Kidney (tissue), 22 donors: ENCODE measurements at places on chromosomes 5 and 9. TPM values are rescaled to one million over a fixed set of nuclear protein-coding genes. Genes with fewer than 3 reads are reported as not detected.

ORM2 gene
- total RNA-seq: not detected

DNA sequence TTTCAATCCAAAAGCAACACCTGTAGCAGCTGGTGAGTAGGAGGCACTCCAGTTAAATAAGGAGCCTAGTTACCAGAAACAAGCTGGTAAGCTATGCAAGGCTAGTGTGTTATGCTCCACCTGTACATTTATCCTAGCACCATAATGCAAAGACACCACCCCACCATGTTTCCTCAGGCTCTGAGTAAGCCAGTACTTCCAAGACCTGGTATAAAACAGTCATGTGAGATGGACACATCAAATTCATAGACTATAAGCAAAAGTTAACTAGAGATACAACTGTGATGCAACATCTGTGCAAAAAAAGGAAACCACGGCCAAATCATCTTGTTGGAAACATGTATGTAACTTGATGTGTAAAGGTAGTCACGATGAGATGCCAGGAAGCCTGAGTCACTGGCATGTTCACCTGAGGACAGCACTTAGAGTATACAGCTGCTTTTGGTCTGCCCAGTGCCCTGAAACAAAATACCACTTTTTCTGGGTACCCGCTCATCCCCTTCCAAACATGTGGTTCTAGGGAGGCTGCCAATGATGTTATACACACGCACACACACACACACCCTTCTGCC is 66.1 kb downstream of the CDK5RAP2 start:
- H3K4me3 ChIP-seq: no peak overlapping the region
- peaks cover 8% of the 10 kb centered on the region for H3K36me3 ChIP-seq
- H3K27me3 ChIP-seq: no peaks in the 10 kb centered on the region
- no peaks in the 10 kb centered on the region for H3K4me1 ChIP-seq
- H3K27ac ChIP-seq: no peak overlapping the region
- DNase-seq: no peak

- peak; percentile 27 for DNase-seq
- no peaks in the 10 kb centered on the region for H3K36me3 ChIP-seq
- H3K4me1 ChIP-seq: no peaks in the 10 kb centered on the region
These were observed 33.2 kb downstream of the GRIN3A start for GRCh38 chr9:101705135-101705661.

TNFSF15 gene
- 2.3 TPM for total RNA-seq

- H3K36me3 ChIP-seq: no peaks in the 10 kb centered on the region
- no peak for DNase-seq
- no peaks in the 10 kb centered on the region for H3K27me3 ChIP-seq
- H3K4me1 ChIP-seq: peaks cover 3% of the 10 kb centered on the region
- no peak overlapping the region for H3K4me3 ChIP-seq
These were observed 333.9 kb downstream of the NR2F1-AS1 start for GRCh38 chr5:93247105-93247504.

HSD17B3 gene
- 0.66 TPM for total RNA-seq

GRCh38 chr9:17191082-17191481 is 56.2 kb downstream of the CNTLN start:
- H3K4me1 ChIP-seq: no peaks in the 10 kb centered on the region
- H3K27ac ChIP-seq: no peak overlapping the region
- H3K36me3 ChIP-seq: no peaks in the 10 kb centered on the region
- DNase-seq: peak; percentile 8

DNA sequence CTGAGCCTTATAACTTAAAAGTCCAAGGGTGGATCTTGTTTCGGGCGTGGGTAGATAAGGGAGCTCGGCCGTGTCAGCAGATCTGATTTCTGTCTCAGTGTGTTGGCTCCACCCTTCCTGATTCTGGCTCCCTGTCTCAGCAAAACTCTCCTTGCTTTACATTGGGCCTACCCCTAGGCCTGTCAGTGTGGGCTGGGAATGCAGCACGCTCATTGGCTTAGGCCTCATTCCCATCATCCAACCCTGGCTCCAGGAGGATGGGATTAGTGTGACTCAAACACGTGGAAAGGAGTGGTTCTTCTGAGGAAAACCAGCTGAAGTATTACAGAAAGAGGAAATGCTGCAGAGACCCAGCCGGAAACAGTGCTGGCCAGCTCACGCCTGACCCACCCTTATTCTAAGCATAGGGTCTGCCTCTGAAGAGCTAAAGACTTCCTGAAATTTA is 59.9 kb downstream of the ZFAND5 start:
- H3K27ac ChIP-seq: peak overlapping the region; percentile 61
- DNase-seq: peak; percentile 94
- H3K4me3 ChIP-seq: peak overlapping the region; percentile 42
- no peaks in the 10 kb centered on the region for H3K27me3 ChIP-seq

GRCh38 chr9:92160786-92161185 is 45.6 kb upstream of the SPTLC1 start:
- no peaks in the 10 kb centered on the region for H3K4me1 ChIP-seq
- no peaks in the 10 kb centered on the region for H3K36me3 ChIP-seq
- no peaks in the 10 kb centered on the region for H3K27me3 ChIP-seq
- no peak overlapping the region for H3K27ac ChIP-seq
- H3K4me3 ChIP-seq: no peak overlapping the region
- no peak for DNase-seq

PCDHB16 gene
- 5.1 TPM for total RNA-seq

GRCh38 chr5:93800988-93801811 is 59.8 kb upstream of the POU5F2 start:
- no peak overlapping the region for H3K4me3 ChIP-seq
- H3K4me1 ChIP-seq: no peaks in the 10 kb centered on the region
- H3K27me3 ChIP-seq: no peaks in the 10 kb centered on the region

- no peak for DNase-seq
- no peaks in the 10 kb centered on the region for H3K4me1 ChIP-seq
- H3K36me3 ChIP-seq: no peaks in the 10 kb centered on the region
- H3K27me3 ChIP-seq: no peaks in the 10 kb centered on the region
- H3K27ac ChIP-seq: no peak overlapping the region
These were observed 95.8 kb downstream of the DOCK2 start for GRCh38 chr5:169732841-169733240.

DNA sequence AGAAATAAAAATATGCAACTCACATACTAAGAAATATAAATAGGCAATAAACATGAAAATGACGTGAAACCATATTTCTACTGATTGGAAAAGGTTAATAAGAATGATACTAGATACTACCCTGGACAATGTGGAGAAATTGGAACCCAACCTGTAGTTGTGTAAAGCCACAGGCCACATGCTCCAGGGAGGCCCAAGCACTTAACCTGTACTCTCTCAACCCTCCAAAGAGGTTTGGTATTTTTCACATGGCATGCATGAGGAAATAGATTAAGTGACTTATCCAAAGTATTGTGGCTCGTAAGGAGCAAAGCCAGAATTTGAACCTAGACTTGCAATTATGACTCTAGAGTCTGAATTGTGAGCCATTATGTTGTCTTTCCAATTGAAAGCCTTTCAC is 13.4 kb downstream of the LIFR start:
- no peaks in the 10 kb centered on the region for H3K27me3 ChIP-seq
- H3K4me1 ChIP-seq: no peaks in the 10 kb centered on the region
